ENCODE measurements at places on chromosomes 4 and X. TPM values are rescaled to one million over a fixed set of nuclear protein-coding genes. Genes with fewer than 3 reads are reported as not detected.

GRCh38 chr4:76072760-76073159 is 1.7 kb upstream of the ART3 start:
- no peak for DNase-seq
- H3K36me3 ChIP-seq: no peaks in the 10 kb centered on the region
- no peaks in the 10 kb centered on the region for H3K27me3 ChIP-seq
- no peak overlapping the region for H3K4me3 ChIP-seq
- H3K4me1 ChIP-seq: no peaks in the 10 kb centered on the region
- no peak overlapping the region for H3K27ac ChIP-seq

ZNF41 gene
- 13.5 TPM for total RNA-seq

DNA sequence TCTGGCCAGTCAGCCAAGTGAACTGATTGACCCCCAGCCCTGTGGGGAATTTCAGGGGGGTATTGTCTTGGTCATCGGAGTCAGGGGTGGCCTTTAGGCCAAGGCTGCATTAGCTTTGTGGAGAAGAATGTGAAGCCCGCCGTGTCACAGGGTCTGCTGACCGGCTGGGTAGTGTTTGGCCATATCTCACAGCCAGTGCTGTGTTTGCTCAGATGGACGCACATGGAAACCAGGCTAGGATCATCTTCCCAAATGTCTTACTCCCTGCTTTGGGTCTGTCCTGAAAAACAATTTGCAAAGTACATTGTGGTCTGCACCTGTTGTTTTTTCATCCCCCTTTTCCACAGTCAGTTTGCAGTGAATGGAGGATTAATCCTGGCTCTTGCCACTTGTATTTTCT is 13.0 kb downstream of the TMEM164 start:
- no peaks in the 10 kb centered on the region for H3K36me3 ChIP-seq
- no peak overlapping the region for H3K27ac ChIP-seq
- no peak for DNase-seq
- H3K4me1 ChIP-seq: no peaks in the 10 kb centered on the region

- no peaks in the 10 kb centered on the region for H3K36me3 ChIP-seq
- DNase-seq: no peak
- H3K27ac ChIP-seq: no peak overlapping the region
- no peak overlapping the region for H3K4me3 ChIP-seq
Observed at GRCh38 chrX:128739539-128739938, 687.3 kb upstream of the ACTRT1 start.

DNA sequence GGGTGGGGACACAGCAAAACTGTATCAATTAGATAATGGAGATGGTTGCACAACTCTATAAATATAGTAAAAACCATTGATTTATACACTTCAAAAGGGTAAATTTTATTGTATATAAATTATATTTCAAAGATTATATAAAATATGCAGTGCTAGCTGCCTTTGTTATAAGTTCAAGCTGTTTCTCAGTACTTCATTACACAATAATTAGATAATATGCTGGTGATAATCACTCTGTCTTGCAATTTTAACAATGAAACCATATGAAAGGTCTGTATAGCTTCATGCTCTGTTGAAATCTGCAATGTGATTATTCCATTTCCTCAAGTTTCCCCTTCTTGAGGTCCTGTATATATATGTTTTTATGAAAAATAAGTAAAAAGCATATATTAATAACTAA is 73.4 kb upstream of the PLS3 start:
- no peak overlapping the region for H3K4me3 ChIP-seq
- no peak overlapping the region for H3K27ac ChIP-seq
- no peaks in the 10 kb centered on the region for H3K4me1 ChIP-seq

GRCh38 chr4:147950841-147951240 is 219.0 kb downstream of the ARHGAP10 start:
- no peak for DNase-seq
- H3K27me3 ChIP-seq: no peaks in the 10 kb centered on the region
- H3K4me1 ChIP-seq: no peaks in the 10 kb centered on the region
- no peaks in the 10 kb centered on the region for H3K36me3 ChIP-seq
- no peak overlapping the region for H3K27ac ChIP-seq

GRCh38 chr4:18635531-18635930 is 614.0 kb upstream of the LCORL start:
- no peak overlapping the region for H3K27ac ChIP-seq
- no peak for DNase-seq
- H3K36me3 ChIP-seq: no peaks in the 10 kb centered on the region
- H3K27me3 ChIP-seq: peaks cover 3% of the 10 kb centered on the region

ZCCHC18 gene
- 18.6 TPM for total RNA-seq

DNA sequence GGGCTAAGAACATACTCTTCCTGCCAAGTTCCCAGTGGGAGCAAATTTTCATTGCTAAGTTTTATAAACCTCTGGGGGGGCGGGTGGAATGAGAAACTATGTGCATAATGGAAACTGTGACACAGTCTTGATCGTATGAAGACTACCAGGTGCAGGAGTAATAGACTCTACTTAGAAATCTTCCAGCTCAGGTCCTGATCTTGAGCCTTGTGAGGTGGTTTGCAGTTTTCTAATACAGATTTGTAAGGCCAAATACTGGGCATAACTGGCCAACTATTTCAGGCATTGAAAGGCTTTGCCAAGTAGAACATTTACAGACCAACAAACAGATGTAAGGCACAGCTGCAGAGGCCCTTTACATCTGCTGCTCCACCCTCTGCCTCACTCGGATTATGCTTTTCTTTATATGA is 89.7 kb upstream of the CBR4 start:
- no peak overlapping the region for H3K27ac ChIP-seq
- peaks cover 8% of the 10 kb centered on the region for H3K36me3 ChIP-seq
- no peak overlapping the region for H3K4me3 ChIP-seq
- H3K4me1 ChIP-seq: peaks cover 26% of the 10 kb centered on the region

CLCN4 gene
- 6.1 TPM for total RNA-seq

GRCh38 chrX:153765138-153766079 is 1.4 kb downstream of the PLXNB3 start:
- no peak overlapping the region for H3K4me3 ChIP-seq
- no peaks in the 10 kb centered on the region for H3K27me3 ChIP-seq
- no peaks in the 10 kb centered on the region for H3K4me1 ChIP-seq
- H3K36me3 ChIP-seq: no peaks in the 10 kb centered on the region
- peak overlapping the region; percentile 23 for H3K27ac ChIP-seq

GRCh38 chrX:6226596-6227452 is 1.8 kb downstream of the NLGN4X start:
- peak; percentile 73 for DNase-seq
- H3K36me3 ChIP-seq: no peaks in the 10 kb centered on the region
- no peak overlapping the region for H3K27ac ChIP-seq
- H3K4me3 ChIP-seq: peak overlapping the region; percentile 55
- H3K4me1 ChIP-seq: peaks cover 6% of the 10 kb centered on the region

DNA sequence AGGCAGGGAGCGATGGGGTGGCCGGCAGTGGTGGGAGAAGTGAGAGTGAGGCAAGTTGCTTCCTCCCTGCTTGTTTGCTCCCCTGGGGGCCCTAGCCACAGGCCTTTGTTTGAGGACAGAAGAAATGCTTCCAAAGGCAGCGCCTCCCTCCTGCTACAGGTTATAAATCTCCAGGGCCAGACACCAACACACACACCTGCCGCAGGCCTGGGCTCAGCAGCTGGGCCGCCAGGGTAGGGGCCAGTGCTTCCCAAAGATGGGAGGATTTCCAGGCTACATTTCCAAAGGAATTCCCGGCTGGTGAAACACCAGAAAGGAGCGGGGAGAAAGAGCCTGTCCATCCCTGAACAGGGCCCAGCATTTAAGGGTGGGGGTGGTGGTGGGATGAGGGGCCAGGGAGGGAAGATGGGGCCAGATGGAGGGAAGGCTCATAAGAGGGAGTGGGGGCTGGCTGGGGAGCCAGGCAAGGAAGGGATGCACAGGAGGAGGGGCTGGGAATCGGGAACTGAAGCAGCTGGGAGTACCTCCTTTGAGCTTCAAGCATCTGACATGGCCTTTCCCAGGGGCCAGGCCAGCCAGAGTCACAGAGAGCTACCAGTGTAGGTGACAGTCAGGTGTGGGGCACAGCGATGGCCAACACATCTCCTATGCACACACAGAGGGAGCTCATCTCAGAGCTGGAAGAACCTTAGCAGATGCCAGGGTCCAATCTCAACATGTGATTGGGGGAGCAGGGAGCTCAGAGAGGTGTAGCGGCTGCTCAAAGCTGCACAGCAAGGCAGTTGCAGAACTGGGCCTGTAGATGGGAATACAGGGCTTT is 143.9 kb downstream of the PJA1 start:
- H3K4me1 ChIP-seq: peaks cover 11% of the 10 kb centered on the region
- no peaks in the 10 kb centered on the region for H3K27me3 ChIP-seq
- H3K4me3 ChIP-seq: no peak overlapping the region
- H3K36me3 ChIP-seq: no peaks in the 10 kb centered on the region
- DNase-seq: no peak
- H3K27ac ChIP-seq: no peak overlapping the region

DNA sequence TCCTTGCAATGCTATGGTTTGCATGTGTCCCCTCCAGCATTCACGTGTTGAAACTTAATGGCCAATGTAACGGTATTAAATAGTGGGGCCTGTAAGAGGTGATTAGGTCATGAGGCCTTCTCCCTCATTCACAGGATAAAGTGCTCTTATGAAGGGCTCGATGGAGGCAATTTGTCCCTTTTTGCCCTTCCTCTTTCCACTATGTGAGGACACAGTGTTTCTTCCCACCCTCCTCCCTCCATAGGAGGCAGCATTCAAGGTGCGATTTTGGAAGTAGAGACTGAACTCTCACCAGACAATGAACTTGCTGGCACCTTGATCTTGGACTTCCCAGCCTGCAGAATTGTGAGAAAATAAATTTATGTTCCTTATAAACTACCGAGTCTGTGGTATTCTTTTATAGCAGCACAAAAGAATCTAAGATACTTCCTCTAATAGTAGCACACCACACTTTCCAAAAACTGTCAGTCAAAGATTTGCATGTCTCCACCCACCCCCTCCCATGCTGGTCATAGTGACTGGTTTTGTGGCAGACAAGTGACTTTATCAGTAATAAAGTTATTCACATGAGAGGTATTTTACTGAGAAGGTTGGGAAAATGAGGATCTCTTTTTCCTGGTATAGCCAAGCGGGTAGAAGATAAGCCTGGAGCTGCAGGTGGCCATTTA is 113.5 kb upstream of the TTC29 start:
- H3K4me3 ChIP-seq: no peak overlapping the region
- peaks cover 7% of the 10 kb centered on the region for H3K4me1 ChIP-seq
- no peak overlapping the region for H3K27ac ChIP-seq
- H3K36me3 ChIP-seq: no peaks in the 10 kb centered on the region
- DNase-seq: no peak
- H3K27me3 ChIP-seq: no peaks in the 10 kb centered on the region

SSX4B gene
- total RNA-seq: not detected

DNA sequence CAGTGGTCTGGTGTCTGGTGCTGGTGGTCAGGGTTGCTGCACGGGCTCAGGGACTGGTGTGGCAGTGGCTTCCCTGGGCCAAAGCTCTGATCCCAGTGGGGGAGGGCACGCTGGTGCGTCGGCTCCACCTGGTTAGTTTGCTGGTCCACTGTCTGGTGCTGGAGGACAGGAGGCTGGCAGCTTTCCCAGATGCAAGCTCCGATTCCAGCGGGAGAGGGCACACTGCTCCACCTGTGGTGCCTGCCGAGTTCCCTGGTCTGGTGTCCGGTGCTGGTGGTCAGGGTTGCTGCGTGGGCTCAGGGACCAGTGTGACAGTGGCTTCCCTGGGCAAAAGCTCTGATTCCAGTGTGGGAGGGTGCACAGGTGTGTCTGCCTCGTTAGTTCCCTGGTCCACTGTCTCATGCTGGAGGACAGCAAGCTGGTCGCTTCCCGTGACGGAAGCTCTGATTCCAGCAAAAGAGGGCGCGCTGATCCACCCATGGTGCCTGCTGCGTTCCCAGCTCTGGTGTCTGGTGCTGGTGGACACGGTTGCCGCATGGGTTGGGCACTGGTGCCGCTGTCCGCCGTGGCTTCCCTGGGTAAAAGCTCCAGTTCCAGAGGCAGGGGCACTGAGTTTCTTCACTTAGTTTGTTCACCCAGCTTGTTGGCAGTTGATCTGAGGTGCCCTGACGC is 5.8 kb downstream of the VMA21 start:
- H3K27ac ChIP-seq: no peak overlapping the region
- H3K4me1 ChIP-seq: no peaks in the 10 kb centered on the region
- no peak overlapping the region for H3K4me3 ChIP-seq
- DNase-seq: no peak

DNA sequence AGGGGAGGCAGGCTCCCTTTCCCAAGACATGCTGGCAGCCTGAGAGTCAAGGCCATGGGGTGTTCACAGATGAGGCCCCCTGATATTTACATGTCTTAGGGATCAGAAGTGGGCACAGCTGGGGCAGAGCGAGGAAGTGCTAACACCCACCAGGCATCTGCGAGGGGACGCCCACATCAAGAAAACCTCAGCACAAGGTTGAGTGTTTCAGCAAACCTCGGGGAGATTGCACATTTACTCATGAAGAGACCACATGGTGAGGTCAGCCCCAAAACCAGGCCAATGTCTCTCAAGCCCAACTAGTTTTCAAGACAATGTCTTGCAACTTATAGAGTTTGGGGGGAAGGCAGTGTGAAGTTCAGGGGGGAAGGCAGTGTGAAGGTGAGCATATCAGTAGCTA is 55.2 kb downstream of the CLNK start:
- H3K36me3 ChIP-seq: no peaks in the 10 kb centered on the region
- no peaks in the 10 kb centered on the region for H3K4me1 ChIP-seq
- H3K4me3 ChIP-seq: no peak overlapping the region
- no peak for DNase-seq
- no peaks in the 10 kb centered on the region for H3K27me3 ChIP-seq

PCDH10 gene
- total RNA-seq: 0.06 TPM

DNA sequence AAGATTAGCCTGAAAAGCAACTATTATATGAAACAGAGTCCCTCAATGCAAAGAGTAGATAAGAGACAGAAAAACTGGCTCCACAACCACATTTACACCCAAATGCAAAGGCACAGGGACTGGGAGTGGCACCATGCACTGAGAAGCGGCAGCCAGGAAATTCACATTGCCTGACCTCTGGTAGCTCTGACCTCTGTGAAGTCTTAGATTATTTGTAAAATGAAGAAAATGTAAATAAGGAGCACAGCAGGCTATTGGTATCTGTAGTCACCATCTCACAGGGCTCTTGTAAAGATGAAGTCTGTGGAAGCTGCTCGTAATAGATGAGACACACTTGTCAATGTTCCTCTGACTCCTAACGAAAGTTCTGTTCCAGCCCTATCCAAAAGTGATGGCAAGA is 69.7 kb downstream of the FAT1 start:
- H3K27ac ChIP-seq: no peak overlapping the region
- H3K4me3 ChIP-seq: no peak overlapping the region
- DNase-seq: no peak
- H3K27me3 ChIP-seq: no peaks in the 10 kb centered on the region
- H3K4me1 ChIP-seq: no peaks in the 10 kb centered on the region

COL4A6 gene
- total RNA-seq: 0.17 TPM

DNA sequence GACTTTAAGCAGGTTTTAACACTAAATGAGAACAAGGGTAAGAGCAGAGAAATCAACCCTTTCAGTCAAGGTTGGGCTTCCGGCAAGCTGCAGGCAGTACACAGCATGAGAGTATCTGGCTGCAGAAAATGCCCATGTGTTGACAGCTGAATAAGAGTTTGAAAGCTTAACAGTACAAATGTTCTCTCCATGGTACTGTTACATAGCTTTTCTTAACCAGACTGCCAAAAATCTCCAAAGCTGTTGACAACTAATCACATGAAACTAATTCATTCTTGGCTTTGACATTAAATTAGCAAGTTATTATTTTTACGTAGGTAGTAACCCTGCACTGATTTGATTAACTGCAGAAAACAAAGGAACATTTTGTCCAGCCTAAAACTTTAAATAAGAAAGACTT is 153.5 kb downstream of the SLC10A7 start:
- H3K4me1 ChIP-seq: peaks cover 13% of the 10 kb centered on the region
- H3K27me3 ChIP-seq: no peaks in the 10 kb centered on the region
- no peak for DNase-seq
- H3K4me3 ChIP-seq: no peak overlapping the region
- H3K36me3 ChIP-seq: no peaks in the 10 kb centered on the region
- no peak overlapping the region for H3K27ac ChIP-seq

Data from spleen (tissue), 13 donors.